ENCODE measurements at places on chromosomes 12 and 14. TPM values are rescaled to one million over a fixed set of nuclear protein-coding genes. Genes with fewer than 3 reads are reported as not detected.

- no peaks in the 10 kb centered on the region for H3K36me3 ChIP-seq
- no peaks in the 10 kb centered on the region for H3K4me1 ChIP-seq
- DNase-seq: no peak
- no peaks in the 10 kb centered on the region for H3K27me3 ChIP-seq
- H3K4me3 ChIP-seq: no peak overlapping the region
Measured at GRCh38 chr12:80018119-80018518, 81.2 kb upstream of the OTOGL start.

DNA sequence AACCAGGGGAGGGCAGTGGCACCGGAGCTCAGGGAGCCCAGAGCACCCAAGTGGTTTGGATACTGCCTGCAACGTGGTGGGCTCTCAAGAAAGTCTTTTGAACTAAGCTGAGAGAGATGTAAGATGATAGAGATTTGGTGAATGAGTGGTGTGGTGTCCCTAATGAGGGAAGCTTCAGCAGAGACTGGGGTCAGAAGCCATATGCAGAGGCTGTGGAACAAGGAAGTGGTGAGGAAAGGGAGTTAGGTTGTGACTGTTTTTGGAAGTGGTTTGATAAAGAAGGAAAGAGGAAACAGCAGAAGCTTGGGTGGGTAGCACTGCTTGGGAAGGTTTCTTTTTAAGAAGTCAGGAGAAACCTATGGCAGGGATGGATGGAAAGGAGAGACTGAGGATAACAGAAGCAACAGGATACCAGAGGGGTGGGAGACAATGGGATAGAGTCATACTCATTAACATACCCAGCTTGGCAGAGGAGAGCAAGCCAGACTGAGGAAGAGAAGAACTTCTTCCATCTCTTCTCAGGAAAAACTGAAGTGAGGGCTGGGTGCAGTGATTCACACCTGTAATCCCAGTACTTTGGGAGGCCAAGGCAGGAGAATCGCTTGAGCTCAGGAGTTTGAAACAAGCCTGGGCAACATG is 24.1 kb downstream of the SLC4A8 start:
- peaks cover 7% of the 10 kb centered on the region for H3K4me1 ChIP-seq
- no peak for DNase-seq
- no peaks in the 10 kb centered on the region for H3K27me3 ChIP-seq
- H3K4me3 ChIP-seq: no peak overlapping the region
- 0 out of 2 replicates have a peak, but pooled peaks cover 6% of the 10 kb centered on the region for H3K36me3 ChIP-seq

DNA sequence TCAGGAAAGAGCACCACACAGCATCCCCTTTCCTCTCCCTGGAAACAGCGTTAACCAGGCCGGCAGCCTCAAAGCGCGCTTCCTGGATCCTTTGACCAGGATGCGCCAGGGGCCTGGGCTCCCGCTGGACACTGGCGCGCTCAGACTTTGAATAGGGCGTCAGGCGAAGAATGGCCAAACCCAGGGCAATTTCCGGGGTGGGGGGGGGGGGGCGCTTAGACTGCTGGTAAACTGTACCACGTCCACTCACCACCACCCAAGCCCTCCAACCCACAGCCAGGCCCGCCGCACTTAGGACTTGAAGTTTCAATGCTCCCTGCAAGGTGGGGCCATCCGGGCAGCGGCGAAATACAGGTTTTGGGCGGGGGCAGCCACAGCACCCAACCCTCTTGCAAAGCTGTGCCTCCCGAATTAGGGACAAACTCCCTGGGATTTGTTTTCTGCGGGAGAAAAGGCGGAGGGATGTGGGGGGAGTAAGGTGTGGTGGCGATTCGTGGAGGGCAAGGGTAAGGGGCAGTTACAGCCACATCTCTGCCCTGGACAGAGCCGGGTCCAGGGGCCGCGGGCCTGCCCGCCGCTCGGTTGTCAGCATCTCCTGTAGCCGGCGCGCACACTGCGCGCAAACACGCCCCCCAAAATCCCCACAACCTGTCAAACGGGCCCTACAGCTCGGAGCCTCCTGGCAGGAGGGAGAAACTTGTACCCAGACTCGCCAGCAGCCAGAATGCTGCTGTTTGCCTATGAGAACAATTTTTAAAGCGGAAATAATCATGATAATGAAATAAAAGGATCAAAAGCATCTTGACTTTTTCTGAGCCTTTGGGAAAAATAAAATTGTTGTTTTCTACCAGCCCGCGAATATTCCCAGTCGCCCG is 958 bp downstream of the RTN1 start:
- peaks cover 34% of the 10 kb centered on the region for H3K27me3 ChIP-seq
- no peak overlapping the region for H3K27ac ChIP-seq
- no peaks in the 10 kb centered on the region for H3K36me3 ChIP-seq
- DNase-seq: peak; percentile 61

- H3K4me1 ChIP-seq: no peaks in the 10 kb centered on the region
- no peaks in the 10 kb centered on the region for H3K27me3 ChIP-seq
- no peak overlapping the region for H3K27ac ChIP-seq
- H3K36me3 ChIP-seq: no peaks in the 10 kb centered on the region
- H3K4me3 ChIP-seq: peak overlapping the region; percentile 98
Measured at GRCh38 chr12:25957793-25958427, 572 bp upstream of the RASSF8 start.

DNA sequence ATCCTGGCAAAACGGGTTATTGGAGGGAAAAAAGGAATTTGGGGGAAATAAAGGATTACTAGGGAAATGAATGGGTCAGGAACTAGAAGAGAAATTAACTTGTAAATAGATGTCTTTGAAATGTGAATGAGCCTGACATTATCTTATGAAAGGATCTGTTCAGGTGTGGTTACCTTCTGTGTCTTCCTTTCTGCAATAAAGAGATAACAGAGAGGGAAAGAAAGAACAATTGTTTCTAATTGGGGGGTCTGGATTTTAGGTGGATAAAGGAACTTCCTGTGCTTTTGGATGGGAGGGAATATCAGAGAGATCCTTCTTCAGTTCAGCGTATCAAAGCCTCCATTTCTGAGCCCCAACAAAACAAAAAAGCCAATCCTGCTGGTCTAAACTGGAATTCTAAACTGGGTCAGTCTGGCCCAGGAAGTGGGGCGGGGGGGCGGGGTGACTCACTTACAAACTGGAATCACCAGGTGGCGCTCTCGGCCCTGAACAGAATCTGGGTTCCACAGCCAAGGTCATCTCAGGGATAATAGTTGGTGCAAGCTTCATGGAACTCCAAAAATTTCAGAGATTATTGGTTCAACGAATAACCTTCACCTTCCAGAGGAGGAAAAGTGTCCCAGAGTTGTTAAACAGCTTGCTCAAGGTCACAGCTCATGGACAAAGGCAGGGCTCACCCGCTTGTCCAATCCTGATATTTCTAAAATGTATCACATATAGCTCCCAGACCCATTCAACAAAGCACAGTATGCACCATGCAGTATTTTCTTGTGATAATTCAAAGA is 15.2 kb upstream of the PEBP1 start:
- peak; percentile 77 for DNase-seq
- no peaks in the 10 kb centered on the region for H3K27me3 ChIP-seq
- H3K4me3 ChIP-seq: peak overlapping the region; percentile 32

DNA sequence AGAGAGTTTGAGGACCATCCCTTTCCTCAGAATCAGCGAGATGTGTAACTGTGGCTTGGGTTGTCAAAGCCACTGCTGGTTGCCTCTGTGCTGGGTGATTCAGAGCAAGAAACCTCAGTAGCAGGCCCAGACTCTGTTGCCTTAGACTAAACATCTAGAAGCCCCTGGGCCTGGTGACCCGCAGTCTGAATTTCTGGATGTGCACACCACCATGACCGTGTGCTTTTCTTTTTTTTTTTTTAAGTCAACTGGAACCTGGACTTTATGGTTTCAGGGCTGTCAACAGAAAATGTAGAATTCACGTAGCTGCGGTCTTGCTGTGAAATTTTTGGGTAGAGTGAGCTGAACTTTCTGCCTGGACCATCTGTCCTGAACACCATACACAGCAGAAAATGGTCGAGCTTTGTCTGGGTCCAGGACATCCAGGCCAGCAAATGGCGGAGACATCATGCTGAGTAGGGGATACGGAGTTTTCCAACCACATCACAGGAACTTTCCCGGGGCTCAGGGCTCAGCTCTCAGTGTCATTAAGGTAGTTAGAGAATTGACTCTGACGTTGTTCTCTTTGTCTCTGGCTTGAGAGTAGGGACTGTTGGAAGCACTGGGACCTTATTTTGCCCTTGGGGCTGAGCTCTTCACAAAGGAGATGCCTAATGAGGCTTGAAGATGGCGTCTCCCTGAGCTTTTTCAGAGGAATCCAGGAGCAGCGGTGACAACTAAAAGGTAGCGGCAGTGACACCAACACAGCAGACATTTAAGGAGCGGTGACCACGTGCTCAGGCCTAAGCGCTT is 23.0 kb upstream of the BATF start:
- no peaks in the 10 kb centered on the region for H3K4me1 ChIP-seq
- H3K27ac ChIP-seq: no peak overlapping the region
- DNase-seq: peak; percentile 32
- no peak overlapping the region for H3K4me3 ChIP-seq
- H3K27me3 ChIP-seq: no peaks in the 10 kb centered on the region

DNA sequence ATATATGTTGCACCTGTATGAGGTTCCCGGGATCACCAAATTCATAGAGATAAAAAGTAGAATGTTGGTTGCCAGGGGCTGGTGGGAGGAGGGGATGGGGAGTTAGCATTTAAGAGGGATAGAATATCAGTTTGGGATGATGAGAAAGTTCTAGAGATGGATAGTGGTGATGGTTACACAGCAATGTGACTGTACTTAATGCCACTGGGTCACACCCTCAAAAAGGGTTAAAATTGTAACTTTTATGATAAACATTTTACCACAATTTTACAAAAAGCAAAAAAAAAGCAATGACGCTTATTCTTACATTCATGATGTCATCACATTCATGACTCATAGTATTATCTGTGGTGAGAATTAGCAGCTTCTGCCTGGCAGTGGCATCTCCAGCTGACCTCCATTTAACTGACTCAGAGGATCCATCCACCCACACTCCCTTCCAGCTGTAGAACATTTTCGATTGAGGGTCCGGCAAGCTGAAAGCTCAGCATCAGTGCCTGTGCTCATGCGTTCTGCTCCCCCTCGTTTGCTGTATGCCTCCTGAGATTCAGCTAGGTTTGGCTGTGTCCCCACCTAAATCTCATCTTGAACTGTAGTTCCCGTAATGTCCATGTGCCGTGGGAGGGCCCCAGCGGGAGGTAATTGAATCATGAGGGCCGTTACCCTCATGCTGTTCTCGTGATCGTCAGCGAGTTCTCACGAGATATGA is 64.8 kb upstream of the TMEM260 start:
- no peak overlapping the region for H3K4me3 ChIP-seq
- H3K4me1 ChIP-seq: no peaks in the 10 kb centered on the region
- DNase-seq: no peak

GRCh38 chr14:66652525-66653106 is 144.7 kb downstream of the GPHN start:
- H3K27ac ChIP-seq: no peak overlapping the region
- H3K4me3 ChIP-seq: no peak overlapping the region
- no peaks in the 10 kb centered on the region for H3K36me3 ChIP-seq
- H3K4me1 ChIP-seq: no peaks in the 10 kb centered on the region

GRCh38 chr12:116528498-116528897 is 30.7 kb upstream of the MAP1LC3B2 start:
- H3K36me3 ChIP-seq: no peaks in the 10 kb centered on the region
- no peak for DNase-seq
- H3K4me1 ChIP-seq: peaks cover 2% of the 10 kb centered on the region
- peaks cover 6% of the 10 kb centered on the region for H3K27me3 ChIP-seq
- no peak overlapping the region for H3K27ac ChIP-seq

- DNase-seq: no peak
- H3K27ac ChIP-seq: no peak overlapping the region
- H3K36me3 ChIP-seq: no peaks in the 10 kb centered on the region
- H3K4me1 ChIP-seq: no peaks in the 10 kb centered on the region
- no peak overlapping the region for H3K4me3 ChIP-seq
Measured at GRCh38 chr12:3187846-3188770, 110.9 kb downstream of the TSPAN9 start.

DNA sequence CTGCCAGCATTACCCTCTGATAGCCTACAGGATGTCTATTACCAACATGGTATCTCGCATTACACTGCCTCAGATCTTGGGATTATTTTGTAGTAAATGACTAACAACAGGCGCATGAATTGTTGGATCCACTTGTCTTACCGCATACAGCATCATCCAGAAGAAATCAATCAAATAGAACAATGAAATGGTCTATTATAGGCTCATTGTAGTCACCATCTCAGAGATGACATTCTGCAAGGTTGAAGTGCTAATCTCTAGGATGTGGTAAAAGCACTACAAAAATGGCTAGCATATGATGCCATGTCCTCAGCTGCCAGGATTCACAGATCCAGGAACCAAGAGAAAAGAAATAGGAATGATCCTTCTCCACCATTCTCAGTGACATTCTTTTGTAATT is 52.0 kb downstream of the WASHC3 start:
- H3K4me3 ChIP-seq: no peak overlapping the region
- no peaks in the 10 kb centered on the region for H3K27me3 ChIP-seq
- no peak for DNase-seq
- H3K27ac ChIP-seq: no peak overlapping the region
- H3K4me1 ChIP-seq: no peaks in the 10 kb centered on the region

DNA sequence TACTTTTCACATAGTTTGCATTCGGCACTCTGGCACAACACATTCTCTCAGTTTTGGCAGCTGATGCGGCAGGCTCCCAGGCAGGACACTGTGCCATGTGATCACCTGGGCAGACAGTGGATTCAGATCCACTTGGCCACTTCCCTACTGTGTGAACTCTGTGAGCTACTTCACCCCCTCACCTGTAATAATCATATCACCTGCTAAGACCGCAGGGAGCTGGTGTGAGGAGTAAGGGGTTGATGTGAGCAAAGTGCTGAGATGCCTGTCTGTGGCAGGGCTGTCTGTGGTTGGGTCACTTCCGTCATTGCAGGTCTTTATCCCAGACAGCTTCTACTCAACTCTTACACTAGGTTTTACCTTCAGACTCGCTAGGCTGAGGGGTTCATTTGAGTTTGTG is 50.4 kb upstream of the AMN start:
- H3K27ac ChIP-seq: no peak overlapping the region
- no peaks in the 10 kb centered on the region for H3K4me1 ChIP-seq
- H3K27me3 ChIP-seq: no peaks in the 10 kb centered on the region
- H3K4me3 ChIP-seq: no peak overlapping the region
- H3K36me3 ChIP-seq: no peaks in the 10 kb centered on the region

GRCh38 chr12:42469355-42470175 is 120.0 kb downstream of the PRICKLE1 start:
- peaks cover 3% of the 10 kb centered on the region for H3K4me1 ChIP-seq
- no peak overlapping the region for H3K4me3 ChIP-seq
- no peak for DNase-seq
- H3K27ac ChIP-seq: no peak overlapping the region
- H3K27me3 ChIP-seq: no peaks in the 10 kb centered on the region

OTX2 gene
- total RNA-seq: 33.9 TPM

AKAP6 gene
- total RNA-seq: 0.89 TPM

KCNJ8 gene
- total RNA-seq: 1.4 TPM

FSCB gene
- total RNA-seq: not detected

HOXC11 gene
- not detected for total RNA-seq

FOXG1 gene
- 0.29 TPM for total RNA-seq

All from H1 (cell line).